Urinary bladder (tissue), 4 donors: ENCODE measurements at places on chromosomes 12 and 14. TPM values are rescaled to one million over a fixed set of nuclear protein-coding genes. Genes with fewer than 3 reads are reported as not detected.

- no peak for DNase-seq
These were observed 96.4 kb downstream of the TMEM260 start for GRCh38 chr14:56676042-56676441.

DNA sequence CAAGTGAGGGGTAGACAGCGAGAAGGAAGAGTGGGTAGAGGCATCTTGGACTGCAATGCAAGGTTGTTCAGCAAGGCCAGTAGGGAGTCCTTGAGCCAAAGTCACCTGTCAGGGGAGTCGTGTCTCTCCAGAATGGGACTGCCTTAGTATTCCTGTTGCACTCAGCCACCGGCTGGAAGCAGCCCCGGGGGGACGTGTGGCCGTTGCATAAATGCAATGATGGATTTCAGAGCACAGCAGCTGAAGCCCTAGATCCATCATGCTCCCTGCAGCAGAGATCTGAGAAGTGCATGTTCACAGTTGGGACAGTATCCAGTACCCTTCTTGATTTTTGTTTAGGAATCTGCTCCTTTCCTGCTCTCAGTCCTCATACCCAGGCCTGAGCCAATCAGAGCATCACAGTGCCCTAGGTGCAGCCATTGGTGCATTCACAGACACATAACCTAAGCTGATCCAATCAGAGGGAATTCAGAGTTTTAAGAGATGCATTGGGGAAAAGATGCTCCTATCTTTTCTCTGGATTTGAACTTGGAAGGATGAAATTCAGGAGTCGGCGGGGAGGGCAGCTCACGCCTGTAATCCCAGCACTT, 62.9 kb downstream of the HSPB8 start:
- DNase-seq = no peak

GRCh38 chr12:111557271-111558106, 41.6 kb downstream of the ATXN2 start:
- no peak for DNase-seq

GRCh38 chr12:7190268-7191055, 976 bp downstream of the PEX5 start:
- no peak for DNase-seq

DNA sequence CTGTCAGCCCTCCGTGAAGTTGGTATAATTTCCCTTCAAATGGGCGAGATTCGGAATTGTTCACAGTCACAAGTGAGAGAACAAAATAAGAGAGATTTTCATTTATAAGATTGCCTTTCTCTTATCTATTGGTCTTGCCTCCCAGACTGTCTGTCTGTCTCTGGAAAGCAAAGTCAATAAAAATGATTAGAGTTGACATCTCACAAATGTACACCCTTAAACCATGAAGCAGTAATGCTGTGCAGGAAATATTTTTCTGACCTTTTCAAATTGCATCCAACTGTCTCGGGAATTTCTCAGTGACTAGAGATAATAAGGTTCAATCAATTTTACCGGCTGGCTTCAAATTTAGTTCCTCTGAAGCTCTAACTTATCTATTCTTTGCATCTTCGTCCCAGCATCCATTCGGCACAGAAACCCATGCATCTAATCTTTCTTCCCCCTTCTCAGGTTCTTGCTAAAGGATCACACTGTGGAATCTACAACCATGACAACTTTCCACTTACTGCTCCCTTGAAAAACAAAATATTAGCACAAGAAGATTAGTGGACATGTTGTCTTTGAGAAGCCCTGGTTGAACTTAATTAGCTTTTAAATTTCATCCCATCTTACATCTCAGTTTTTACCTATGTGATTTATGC, 93.1 kb downstream of the RMST start:
- no peak for DNase-seq

GRCh38 chr12:12819752-12820311, 6.7 kb downstream of the DDX47 start:
- DNase-seq = no peak

- DNase-seq = no peak
These were observed 270.4 kb upstream of the RTL1 start for GRCh38 chr14:101173698-101174521.

GRCh38 chr12:111823891-111824290, 18.1 kb upstream of the MAPKAPK5 start:
- DNase-seq = no peak

DNA sequence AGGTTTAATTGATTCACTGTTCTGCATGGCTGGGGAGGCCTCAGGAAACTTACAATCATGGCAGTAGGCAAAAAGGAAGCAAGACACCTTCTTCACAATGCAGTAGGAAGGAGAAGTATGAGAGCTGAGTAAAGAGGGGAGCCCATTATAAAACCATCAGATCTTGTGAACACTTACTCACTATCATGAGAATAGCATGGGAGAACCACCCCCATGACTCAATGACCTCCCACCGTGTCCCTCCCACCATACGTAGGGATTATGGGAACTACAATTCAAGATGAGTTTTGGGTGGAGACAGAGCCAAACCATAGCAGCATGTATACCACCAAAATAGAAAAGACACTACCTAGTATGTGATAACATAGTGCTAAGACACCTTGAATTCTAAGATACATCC, 2.9 kb upstream of the HMGA2 start:
- DNase-seq = no peak

- no peak for DNase-seq
These were observed 26.6 kb downstream of the ATF7 start for GRCh38 chr12:53599579-53599978.

GRCh38 chr14:104900639-104901512, 23.8 kb upstream of the PLD4 start:
- no peak for DNase-seq

DNA sequence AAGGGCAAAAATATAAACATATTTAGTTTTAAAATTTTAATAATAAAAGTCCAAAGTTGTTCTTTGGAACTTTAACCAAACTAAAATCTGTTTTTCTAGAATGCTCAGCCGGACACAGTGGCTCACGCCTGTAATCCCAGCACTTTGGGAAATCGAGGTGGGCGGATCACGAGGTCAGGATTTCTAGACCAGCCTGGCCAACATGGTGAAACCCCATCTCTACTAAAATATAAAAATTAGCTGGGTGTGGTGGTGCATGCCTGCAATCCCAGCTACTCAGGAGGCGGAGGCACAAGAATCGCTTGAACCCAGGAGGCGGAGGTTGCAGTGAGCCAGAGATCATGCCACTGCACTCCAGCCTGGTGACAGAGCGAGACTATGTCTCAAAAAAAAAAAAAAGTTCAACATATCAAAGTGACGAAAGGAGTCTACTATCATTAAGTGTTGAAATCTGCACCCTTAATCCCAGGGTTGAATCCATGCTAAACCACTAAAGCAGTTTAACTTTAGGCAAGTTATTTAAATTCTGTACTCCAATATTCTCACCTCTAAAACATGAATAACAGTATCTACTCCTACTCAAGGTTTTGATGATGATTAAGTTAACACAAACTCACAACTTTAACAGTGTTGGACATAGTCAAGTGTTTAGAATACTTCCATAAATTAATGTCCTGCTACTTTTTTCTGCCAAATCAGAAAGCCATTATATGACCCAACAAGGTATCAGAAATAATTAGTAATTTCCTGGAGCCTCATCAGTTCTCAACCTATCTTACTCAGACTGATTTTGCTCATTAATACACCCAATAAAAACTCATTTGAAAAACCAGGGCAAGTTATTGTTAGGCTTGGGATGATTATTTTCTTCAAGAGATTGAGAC, 11.0 kb downstream of the HNRNPC start:
- DNase-seq = no peak

DNA sequence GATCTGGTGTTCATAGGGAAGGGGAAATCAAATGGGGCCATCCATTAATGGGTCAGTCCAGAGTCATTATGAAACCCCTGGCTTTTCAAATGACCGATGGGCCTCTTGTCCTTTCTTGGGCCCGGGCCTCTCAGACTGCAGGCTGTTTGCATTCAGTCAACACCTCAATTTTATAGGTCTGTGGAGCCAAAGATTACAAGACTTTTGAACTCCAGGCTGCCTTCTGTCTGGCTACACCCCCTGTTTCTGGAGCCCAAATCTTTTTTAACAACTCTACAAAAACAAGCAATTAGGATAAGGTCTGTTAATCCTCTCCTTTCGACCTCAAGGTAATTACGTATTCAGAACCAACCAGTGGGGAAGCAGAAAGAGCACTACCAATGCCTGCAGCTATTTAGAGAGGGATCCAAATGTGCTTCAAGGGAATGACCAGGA, 35.6 kb downstream of the DUSP6 start:
- DNase-seq = no peak

DNA sequence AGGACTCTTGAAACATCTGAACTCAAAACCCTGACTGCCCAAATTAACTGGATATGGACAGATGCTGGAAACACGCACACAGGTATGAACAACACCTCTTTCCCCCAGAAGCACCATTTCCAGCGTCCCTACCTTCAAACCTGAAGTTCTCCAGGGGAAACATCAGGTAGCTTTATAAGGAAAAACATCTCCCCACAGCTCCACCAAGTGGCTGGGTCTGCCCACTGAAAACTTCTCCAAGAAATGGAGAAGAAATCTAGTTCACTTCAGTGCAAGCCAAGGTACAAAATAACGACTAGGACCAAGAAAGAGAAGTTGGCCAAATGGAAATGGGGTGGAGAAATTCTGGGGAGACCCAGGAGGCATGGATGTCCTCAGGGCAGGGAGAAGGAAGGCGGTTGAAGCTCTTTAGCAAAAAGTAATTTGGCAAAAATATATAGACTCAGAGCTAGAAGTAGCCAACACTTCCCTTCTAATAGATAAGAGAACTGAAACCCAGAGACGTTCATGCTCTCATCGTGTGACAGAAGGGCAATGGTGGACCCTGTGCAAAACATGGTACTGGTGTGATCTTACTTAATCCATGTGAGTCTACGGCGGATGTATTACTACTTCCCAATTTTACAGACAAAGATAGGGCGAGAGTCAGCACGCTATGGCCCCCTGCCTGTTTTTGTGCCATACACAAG, 10.5 kb upstream of the NUAK1 start:
- no peak for DNase-seq

DNA sequence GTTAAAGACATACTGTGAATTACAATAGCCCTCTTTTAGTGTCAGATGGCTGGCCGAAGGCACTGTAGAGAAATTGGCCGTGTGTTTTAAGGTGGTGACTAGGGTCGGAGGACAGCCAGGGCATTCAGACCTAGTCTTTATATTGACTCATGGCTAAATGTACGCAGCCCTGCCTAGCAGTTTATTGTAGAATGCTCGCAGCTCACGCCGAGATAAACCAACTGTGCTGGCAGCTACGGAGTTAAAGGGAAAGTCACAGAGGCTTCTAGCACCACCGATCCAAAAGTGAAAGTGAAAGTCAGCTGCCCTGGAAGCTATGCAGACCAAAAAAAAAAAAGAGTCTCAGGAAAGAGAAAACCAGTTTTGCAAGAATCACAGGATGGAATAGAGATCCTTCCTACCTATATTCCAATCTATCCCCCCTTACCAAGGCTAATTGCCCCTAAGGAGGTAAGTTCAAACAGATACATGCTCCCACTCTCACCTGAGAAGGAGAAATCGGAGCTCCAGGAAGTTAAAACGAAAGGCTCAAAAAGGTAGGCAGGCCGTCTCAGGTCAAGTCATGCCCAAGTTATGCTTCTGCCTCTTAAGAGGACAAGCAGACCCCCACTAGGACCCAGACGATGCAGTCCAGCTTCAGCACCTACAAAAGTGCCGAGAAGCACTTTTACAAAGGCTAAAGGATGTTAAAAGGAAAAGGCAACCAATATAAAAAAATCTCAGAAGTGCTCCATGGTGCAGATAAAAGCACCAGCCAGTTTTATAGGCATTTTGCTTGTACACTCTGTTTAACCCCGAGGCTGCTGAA, 24.8 kb downstream of the KLRK1 start:
- peak; percentile 91 for DNase-seq

- no peak for DNase-seq
These were observed 5.7 kb downstream of the FNTB start for GRCh38 chr14:64992328-64992885.

Gene HOXC5
- 0.42 TPM for total RNA-seq

Gene STRAP
- total RNA-seq = 62.3 TPM

Gene A2ML1
- 4.1 TPM for total RNA-seq

Gene CABP1
- total RNA-seq = 4.9 TPM

Gene RTN1
- 13.9 TPM for total RNA-seq

Gene NEDD1
- total RNA-seq = 40.8 TPM

Gene CEP170B
- total RNA-seq = 4.9 TPM
